Ascending aorta (tissue), 2 donors: ENCODE measurements at places on chromosomes 3 and 15.
A peak's percentile ranks its signal among the peaks of the same experiment; 100 is the strongest.

DNA sequence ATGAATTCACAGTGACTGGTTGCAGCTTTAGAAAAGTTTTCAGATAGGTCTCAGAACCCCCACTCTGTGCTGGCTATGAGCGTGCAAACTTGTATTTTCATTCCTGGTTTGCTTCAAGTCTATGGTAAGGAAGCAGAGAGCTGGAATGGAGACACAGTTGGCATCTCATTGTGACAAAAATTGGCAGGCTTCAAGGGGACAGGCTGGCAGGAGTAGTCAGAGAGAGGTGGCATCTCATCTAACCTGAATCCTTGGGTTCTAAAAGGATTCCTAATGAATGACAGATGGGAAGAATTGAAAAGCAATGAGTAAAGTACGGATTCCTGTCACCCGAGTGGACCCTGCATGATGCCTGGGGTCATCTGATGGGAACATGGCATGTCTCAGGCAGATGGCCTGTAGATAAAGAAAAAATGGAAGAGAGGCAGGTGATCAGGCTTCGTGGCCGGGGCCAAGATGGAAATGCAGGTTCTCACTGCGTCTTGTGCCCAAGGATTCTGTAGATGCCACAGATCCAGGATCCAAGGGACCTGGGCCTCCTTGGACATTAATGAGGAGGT, 89.4 kb upstream of the ABHD17C start:
- DNase-seq, result no peak
- H3K4me3 ChIP-seq, result no peak overlapping the region
- H3K4me1 ChIP-seq, result no peaks in the 10 kb centered on the region
- H3K36me3 ChIP-seq, result no peaks in the 10 kb centered on the region

- peaks cover 3% of the 10 kb centered on the region for H3K4me1 ChIP-seq
- H3K36me3 ChIP-seq, result peaks cover 4% of the 10 kb centered on the region
- peak overlapping the region; percentile 71 for H3K27ac ChIP-seq
- peak overlapping the region; percentile 77 for H3K4me3 ChIP-seq
- no peaks in the 10 kb centered on the region for H3K27me3 ChIP-seq
- DNase-seq, result no peak
Measured at GRCh38 chr3:158801201-158801600, 653 bp upstream of the MFSD1 start.

- H3K4me3 ChIP-seq, result no peak overlapping the region
- H3K36me3 ChIP-seq, result no peaks in the 10 kb centered on the region
- no peaks in the 10 kb centered on the region for H3K27me3 ChIP-seq
- H3K27ac ChIP-seq, result no peak overlapping the region
- DNase-seq, result no peak
Measured at GRCh38 chr3:29067007-29067406, 213.9 kb upstream of the RBMS3 start.

DNA sequence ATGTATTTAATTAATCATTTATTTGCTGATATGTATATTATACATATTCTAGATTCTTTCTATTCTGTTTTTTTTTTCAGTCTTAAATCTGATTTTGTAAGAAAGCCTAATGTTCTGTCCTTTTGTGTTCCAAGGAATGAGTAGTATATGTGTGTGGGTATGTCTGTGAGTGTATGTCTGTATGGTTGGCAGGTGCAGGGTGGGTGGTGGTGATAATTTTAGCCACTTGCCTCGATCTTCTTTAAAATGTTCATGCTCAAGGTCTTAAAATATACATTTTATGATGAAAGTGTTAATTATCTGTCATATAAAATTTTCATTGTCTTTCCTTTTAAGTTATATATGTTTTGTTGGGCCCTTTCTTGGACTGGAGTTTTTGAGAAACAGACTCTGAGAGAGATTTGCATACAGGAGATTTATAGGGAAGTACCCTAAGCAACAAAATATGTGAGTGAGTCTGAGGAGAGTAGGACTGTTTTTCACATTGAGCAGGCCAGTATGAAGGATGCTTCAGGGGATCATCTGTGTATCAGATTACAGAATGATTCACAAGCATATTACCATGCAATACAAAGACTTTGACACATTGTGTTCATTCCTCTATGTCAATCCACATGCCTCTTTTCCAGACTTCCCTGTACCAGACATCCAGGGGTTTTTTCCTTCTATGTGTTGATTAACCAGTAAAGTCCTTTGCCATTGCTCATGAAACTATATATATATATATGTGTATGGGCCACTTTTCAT, 211.0 kb upstream of the DPPA4 start:
- H3K27ac ChIP-seq, result no peak overlapping the region
- no peaks in the 10 kb centered on the region for H3K4me1 ChIP-seq
- no peak overlapping the region for H3K4me3 ChIP-seq
- H3K36me3 ChIP-seq, result no peaks in the 10 kb centered on the region

GRCh38 chr3:69294014-69294766, 91.7 kb downstream of the FRMD4B start:
- H3K4me1 ChIP-seq, result no peaks in the 10 kb centered on the region
- H3K36me3 ChIP-seq, result no peaks in the 10 kb centered on the region
- H3K27me3 ChIP-seq, result no peaks in the 10 kb centered on the region
- no peak overlapping the region for H3K4me3 ChIP-seq
- H3K27ac ChIP-seq, result no peak overlapping the region

GRCh38 chr3:10299679-10300078, 6.9 kb upstream of the GHRL start:
- no peaks in the 10 kb centered on the region for H3K27me3 ChIP-seq
- no peak for DNase-seq
- H3K4me3 ChIP-seq, result no peak overlapping the region
- no peak overlapping the region for H3K27ac ChIP-seq

DNA sequence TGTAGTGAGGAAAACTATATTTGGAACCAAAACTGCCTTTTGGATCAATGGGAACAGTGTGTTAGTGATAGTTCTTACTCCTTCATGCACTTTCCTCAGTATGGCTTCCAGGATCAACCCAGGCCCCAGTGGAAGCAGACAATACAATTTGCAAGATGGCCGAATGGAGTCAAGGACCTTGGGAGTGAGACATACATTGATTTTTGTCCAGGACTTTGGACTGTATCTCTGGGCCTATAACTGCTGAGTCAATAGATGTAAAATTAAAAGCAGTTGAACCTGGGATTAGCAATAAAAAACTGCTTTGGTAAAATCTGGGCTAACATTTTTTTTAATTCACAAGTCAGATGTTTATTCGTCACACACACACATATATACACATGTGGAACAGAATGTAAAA, 1.8 kb downstream of the ARRDC4 start:
- H3K4me1 ChIP-seq, result no peaks in the 10 kb centered on the region
- no peak overlapping the region for H3K27ac ChIP-seq
- no peak for DNase-seq
- no peaks in the 10 kb centered on the region for H3K27me3 ChIP-seq

DNA sequence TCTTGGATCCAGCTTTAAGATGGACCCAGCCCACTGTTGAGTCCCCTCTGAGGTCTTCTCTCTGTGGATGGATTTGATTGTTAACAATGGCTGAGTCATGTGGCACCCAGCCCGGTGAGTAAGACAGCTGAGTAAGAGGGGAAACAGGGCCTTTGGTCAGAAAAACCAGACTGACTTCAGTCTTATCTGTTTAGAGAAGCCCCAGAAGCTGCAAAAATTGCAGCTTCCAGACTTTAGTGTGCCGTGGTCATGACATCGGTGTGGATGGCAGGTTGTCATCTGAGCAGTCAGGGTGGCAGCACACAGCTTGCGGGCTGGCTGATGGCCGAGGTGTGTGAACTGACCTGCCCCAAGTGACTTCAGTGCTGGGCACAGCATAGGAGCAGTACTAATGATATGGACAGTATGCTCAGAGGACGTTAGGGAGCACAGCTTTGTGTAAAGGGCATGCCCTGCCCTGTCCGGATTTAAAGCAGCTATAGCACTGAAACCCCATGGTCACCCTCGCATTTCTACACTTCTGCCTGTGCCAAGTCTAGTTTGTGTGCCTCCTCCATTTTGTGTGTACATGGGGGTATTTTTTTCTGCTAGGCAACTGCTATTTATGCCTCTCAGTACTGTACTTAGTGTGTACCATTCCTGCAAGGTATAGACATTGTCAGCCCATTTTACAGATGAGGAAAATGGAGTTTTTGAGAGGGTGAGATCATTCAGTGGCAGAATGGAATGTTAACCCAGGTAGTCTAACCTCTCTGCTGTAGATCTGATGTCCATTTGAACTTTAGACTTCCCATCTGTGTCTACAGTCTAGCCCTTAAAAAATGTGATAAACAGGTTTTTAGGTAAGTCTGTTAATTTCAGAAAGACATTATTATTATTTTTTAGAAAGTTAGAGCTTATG, 44.4 kb downstream of the FLNB start:
- peaks cover 48% of the 10 kb centered on the region for H3K4me1 ChIP-seq
- no peak overlapping the region for H3K4me3 ChIP-seq
- DNase-seq, result peak; percentile 79
- peak overlapping the region; percentile 72 for H3K27ac ChIP-seq
- no peaks in the 10 kb centered on the region for H3K27me3 ChIP-seq

- H3K27ac ChIP-seq, result no peak overlapping the region
- no peaks in the 10 kb centered on the region for H3K36me3 ChIP-seq
- H3K4me1 ChIP-seq, result no peaks in the 10 kb centered on the region
- H3K27me3 ChIP-seq, result no peaks in the 10 kb centered on the region
Measured at GRCh38 chr15:61517776-61518175, 288.7 kb upstream of the RORA start.

- H3K27me3 ChIP-seq, result no peaks in the 10 kb centered on the region
- H3K27ac ChIP-seq, result peak overlapping the region; percentile 99
- H3K36me3 ChIP-seq, result no peaks in the 10 kb centered on the region
- H3K4me3 ChIP-seq, result peak overlapping the region; percentile 69
- DNase-seq, result peak; percentile 62
- H3K4me1 ChIP-seq, result peaks cover 24% of the 10 kb centered on the region
Measured at GRCh38 chr3:159763011-159763601, 225.5 kb upstream of the IL12A start.

GRCh38 chr15:67150023-67150860, 84.8 kb downstream of the SMAD3 start:
- peak overlapping the region; percentile 22 for H3K4me3 ChIP-seq
- peak; percentile 94 for DNase-seq
- peak overlapping the region; percentile 89 for H3K27ac ChIP-seq
- H3K4me1 ChIP-seq, result peaks cover 18% of the 10 kb centered on the region
- H3K27me3 ChIP-seq, result no peaks in the 10 kb centered on the region
- no peaks in the 10 kb centered on the region for H3K36me3 ChIP-seq

GRCh38 chr3:4581124-4581424, 87.9 kb downstream of the ITPR1 start:
- no peaks in the 10 kb centered on the region for H3K4me1 ChIP-seq
- no peak overlapping the region for H3K4me3 ChIP-seq
- no peaks in the 10 kb centered on the region for H3K27me3 ChIP-seq

- no peak overlapping the region for H3K27ac ChIP-seq
- no peaks in the 10 kb centered on the region for H3K4me1 ChIP-seq
- H3K4me3 ChIP-seq, result no peak overlapping the region
- DNase-seq, result peak; percentile 41
Measured at GRCh38 chr15:70566989-70567388, 196.4 kb downstream of the UACA start.

- no peaks in the 10 kb centered on the region for H3K36me3 ChIP-seq
- no peak for DNase-seq
- H3K27me3 ChIP-seq, result no peaks in the 10 kb centered on the region
- no peak overlapping the region for H3K27ac ChIP-seq
- H3K4me3 ChIP-seq, result no peak overlapping the region
- no peaks in the 10 kb centered on the region for H3K4me1 ChIP-seq
Measured at GRCh38 chr3:70527026-70527425, 214.6 kb upstream of the MDFIC2 start.

DNA sequence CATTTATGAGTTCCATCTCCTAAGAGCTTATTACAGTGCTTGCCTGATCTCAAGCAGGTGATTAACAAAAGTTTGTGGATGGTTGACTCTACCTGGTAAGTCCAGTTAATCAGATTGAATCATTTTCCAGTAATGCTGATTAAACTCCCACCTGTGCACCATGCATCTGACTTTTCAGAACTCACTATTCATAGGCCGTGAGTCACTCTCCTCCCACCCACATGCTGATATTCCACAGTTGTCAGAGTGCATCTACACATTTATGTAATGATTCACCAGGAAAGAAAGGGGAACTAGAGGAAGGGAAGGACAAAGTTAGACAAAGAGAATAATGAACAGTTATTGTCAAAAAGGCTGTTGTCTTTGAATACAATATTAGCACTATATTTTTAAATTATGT, 106.2 kb upstream of the UBE3A start:
- no peak overlapping the region for H3K27ac ChIP-seq
- no peaks in the 10 kb centered on the region for H3K27me3 ChIP-seq
- no peak overlapping the region for H3K4me3 ChIP-seq
- H3K36me3 ChIP-seq, result no peaks in the 10 kb centered on the region

DNA sequence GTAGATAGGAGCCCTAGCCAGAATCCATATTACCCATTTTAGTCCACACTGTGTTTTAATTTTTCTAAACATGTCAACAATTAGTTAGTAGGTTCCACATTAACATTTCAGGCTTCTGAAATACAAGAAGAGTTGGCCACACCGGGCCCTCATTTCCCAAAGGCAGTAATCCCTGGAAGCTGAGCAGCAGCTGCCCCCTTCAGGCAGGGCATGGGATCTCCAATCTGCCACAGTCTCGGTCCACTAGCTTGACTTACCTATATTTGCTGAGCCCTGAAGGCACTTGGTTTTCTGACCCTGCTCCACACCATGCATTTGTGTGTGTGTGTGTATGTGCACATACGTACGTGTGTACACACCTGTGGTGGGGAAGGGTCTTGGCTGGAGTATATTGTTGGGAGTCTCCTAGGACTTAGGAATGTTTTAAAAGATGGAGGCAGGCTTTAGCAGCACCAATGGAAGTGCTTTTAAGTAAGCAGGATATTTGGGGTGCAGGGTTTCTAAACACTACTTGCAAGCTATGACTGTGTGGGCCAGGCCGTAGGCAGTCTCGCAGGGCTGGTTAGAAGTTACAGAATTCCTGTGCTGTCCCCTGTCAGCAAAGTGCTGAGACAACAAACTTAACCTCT, 71.2 kb upstream of the SOX14 start:
- DNase-seq, result no peak
- H3K27ac ChIP-seq, result no peak overlapping the region
- no peaks in the 10 kb centered on the region for H3K36me3 ChIP-seq
- no peak overlapping the region for H3K4me3 ChIP-seq
- H3K27me3 ChIP-seq, result no peaks in the 10 kb centered on the region

GRCh38 chr15:99630607-99631131, 64.9 kb downstream of the MEF2A start:
- H3K36me3 ChIP-seq, result no peaks in the 10 kb centered on the region
- H3K27ac ChIP-seq, result peak overlapping the region; percentile 39
- no peak for DNase-seq

GRCh38 chr3:72246685-72247084, 461.7 kb upstream of the PROK2 start:
- H3K27me3 ChIP-seq, result no peaks in the 10 kb centered on the region
- H3K4me1 ChIP-seq, result peaks cover 24% of the 10 kb centered on the region
- H3K36me3 ChIP-seq, result no peaks in the 10 kb centered on the region
- H3K27ac ChIP-seq, result peak overlapping the region; percentile 79
- DNase-seq, result no peak
